Chondrocyte (in vitro differentiated cells): ENCODE measurements at places on chromosomes 3 and 15. TPM values are rescaled to one million over a fixed set of nuclear protein-coding genes. Genes with fewer than 3 reads are reported as not detected.

DNA sequence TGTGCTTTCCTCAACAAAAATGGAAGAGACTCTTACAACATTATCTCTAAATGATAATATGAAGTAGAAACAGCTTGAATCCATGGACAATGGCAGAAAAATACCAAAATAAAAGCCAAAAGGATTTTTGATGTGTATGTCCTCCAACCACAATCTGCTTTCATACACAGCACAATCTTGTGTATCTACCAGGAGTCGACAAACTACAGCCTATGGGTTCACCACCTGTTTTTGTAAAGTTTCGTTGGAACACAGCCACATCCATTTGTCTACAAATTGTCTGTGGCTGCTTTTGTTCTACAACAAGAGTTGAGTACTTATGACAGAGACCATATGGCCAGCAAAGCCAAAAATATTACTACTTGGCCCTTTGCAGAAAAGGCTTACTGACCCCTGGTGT lies 88.7 kb upstream of the UBE2E2 start:
- no peak overlapping the region for H3K4me3 ChIP-seq
- peaks cover 12% of the 10 kb centered on the region for H3K27me3 ChIP-seq
- no peak for DNase-seq
- H3K36me3 ChIP-seq, result peaks cover 2% of the 10 kb centered on the region
- H3K4me1 ChIP-seq, result peaks cover 41% of the 10 kb centered on the region
- peak overlapping the region; percentile 82 for H3K27ac ChIP-seq

- peaks cover 6% of the 10 kb centered on the region for H3K4me1 ChIP-seq
- H3K27me3 ChIP-seq, result no peaks in the 10 kb centered on the region
- no peak overlapping the region for H3K4me3 ChIP-seq
- no peak overlapping the region for H3K27ac ChIP-seq
- DNase-seq, result no peak
Measured at GRCh38 chr3:59752925-59753324, 703.1 kb upstream of the CFAP20DC start.

GRCh38 chr3:126548556-126549466 lies 9.9 kb downstream of the C3orf22 start:
- H3K4me1 ChIP-seq, result no peaks in the 10 kb centered on the region
- H3K36me3 ChIP-seq, result no peaks in the 10 kb centered on the region
- no peak overlapping the region for H3K27ac ChIP-seq
- H3K27me3 ChIP-seq, result peaks cover 21% of the 10 kb centered on the region

- no peak for DNase-seq
- H3K27me3 ChIP-seq, result no peaks in the 10 kb centered on the region
- no peak overlapping the region for H3K27ac ChIP-seq
- peaks cover 60% of the 10 kb centered on the region for H3K4me1 ChIP-seq
- H3K4me3 ChIP-seq, result no peak overlapping the region
- H3K36me3 ChIP-seq, result no peaks in the 10 kb centered on the region
Measured at GRCh38 chr3:156473341-156473740, 81.6 kb downstream of the SSR3 start.

DNA sequence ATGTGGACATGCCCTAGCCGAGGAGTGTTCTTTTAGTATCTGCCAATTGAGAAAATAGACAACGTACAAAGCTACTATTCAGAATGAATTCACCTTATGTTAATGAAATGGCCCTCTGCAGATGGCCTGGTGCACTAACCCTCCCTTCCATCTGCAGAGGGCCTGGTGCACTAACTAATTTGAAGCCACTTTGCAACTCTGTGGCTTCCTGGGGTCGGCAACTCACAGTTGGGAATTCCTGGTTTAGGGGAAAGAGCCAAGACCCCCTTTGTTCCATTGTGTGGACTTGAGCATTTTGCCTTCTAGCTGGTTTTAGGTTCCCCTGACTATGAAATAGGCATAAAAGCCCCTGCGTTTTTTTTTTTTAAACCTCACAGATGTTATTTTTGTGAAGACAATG lies 204.3 kb upstream of the UBE3A start:
- no peak for DNase-seq
- H3K4me1 ChIP-seq, result peaks cover 22% of the 10 kb centered on the region
- no peak overlapping the region for H3K27ac ChIP-seq

GRCh38 chr3:101036676-101037075 lies 43.5 kb upstream of the ABI3BP start:
- DNase-seq, result no peak
- peaks cover 6% of the 10 kb centered on the region for H3K36me3 ChIP-seq
- H3K27me3 ChIP-seq, result no peaks in the 10 kb centered on the region

DNA sequence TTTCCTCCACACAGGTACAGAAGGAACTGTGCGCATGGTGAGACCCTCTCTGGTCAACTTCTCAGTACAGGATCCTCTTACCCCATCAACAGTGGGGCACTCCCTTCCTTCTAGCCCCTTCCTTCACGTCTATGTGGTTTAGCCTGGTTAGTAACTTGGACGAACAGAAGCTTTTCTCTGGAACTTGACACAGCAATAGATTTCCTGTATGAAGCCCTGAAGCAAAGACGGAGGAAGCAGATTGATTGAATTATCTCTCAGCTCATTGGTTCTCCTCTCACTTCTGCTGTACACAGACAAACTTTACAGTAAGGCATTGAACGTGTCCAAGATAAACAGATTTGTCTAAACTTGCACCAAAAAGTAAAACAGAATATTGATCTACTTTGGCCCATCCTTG lies at the start of gene CD200R1:
Gene CD200R1 (minus strand): TSS at position 210 of the 400 bp plus-strand sequence. CDS start 246 bp downstream, outside the sequence.
- peaks cover 3% of the 10 kb centered on the region for H3K4me1 ChIP-seq
- no peak within 1 kb of the TSS for H3K27ac ChIP-seq
- H3K36me3 ChIP-seq, result no peaks in the 10 kb centered on the region
- no peak within 1 kb of the TSS for H3K4me3 ChIP-seq

DNA sequence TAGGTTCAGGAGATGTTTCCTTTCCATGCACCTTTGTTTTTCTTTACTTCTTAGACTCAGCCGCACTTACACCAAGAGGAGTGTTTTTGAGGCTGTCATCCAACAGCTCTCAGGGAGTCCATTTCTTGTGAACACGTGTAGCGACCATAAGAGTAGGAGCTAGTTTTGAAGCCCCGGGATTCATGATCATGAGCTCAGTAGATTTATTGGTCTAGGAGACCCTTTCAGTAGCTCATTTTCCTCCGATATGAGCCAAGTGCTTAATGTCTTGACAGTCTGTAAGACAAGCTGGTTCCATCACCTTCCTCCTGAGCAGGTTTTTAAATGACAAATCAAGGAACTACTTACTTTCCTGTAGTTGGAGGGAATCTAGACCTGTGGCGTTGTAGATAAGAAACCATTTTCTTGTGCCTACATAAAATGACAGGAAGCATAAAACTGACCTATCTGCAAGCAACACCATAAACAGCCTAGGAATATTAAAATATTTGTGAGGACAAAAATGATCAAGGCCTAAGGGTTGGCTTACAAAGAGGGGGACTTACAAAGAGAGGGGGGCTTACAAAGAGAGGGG lies 172.6 kb upstream of the BHLHE40 start:
- H3K27me3 ChIP-seq, result no peaks in the 10 kb centered on the region
- H3K4me3 ChIP-seq, result no peak overlapping the region
- peaks cover 21% of the 10 kb centered on the region for H3K36me3 ChIP-seq
- H3K27ac ChIP-seq, result no peak overlapping the region
- DNase-seq, result no peak

DNA sequence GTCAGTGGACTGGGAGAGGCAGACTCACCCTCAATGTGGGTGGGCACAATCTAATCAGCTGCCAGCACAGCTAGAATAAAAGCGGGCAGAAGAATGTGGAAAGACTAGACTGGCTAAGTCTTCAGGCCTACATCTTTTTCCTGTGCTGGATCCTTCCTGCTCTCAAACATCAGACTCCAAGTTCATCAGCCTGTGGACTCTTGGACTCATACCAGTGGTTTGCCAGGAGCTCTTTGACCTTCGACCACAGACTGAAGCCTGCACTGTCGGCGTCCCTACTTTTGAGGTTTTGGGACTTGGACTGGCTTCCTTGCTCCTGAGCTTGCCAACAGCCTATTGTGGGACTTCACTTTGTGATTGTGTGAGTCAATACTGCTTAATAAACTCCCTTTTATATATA lies 68.0 kb downstream of the CNTN3 start:
- no peaks in the 10 kb centered on the region for H3K36me3 ChIP-seq
- H3K4me1 ChIP-seq, result no peaks in the 10 kb centered on the region
- no peak overlapping the region for H3K4me3 ChIP-seq
- no peak overlapping the region for H3K27ac ChIP-seq
- DNase-seq, result no peak

DNA sequence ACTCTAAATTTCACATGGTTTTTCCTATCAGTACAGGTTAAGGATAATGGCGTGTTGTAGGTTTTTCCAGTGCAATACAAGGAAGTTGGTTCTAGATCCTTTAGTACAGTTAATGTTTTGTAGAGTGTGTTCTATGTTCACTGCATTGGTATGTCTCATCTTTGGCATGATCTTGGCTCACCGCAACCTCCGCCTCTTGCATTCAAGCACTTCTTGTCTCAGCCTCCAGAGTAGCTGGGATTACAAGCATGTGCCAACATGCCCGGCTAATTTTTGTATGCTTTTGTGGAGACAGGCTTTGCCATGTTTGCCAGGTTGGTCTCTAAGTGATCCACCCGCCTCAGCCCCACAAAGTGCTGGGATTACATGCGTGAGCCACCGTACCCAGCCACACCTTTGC lies 30.4 kb downstream of the SNRPN start:
- H3K27me3 ChIP-seq, result no peaks in the 10 kb centered on the region
- DNase-seq, result no peak
- H3K4me3 ChIP-seq, result no peak overlapping the region
- peaks cover 5% of the 10 kb centered on the region for H3K4me1 ChIP-seq
- no peak overlapping the region for H3K27ac ChIP-seq

DNA sequence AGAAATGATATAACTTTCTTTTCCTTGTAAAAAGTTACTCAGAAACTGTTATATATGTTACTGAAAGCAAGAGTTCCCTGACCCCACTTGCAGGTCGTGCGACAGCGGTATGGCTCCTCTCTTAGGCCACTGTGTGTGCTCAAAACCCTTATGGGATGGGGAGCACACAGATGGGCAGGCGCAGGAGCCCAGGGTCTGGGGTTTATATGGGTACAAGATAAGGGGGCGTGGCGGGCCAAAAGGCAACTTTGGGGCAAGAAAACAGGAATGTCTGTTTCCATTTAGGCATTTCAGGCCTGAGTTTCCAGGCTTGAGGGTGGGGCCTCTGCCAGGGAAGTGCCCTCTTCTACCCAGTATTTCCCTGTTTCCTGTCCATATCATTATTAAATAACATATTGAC lies 736.5 kb downstream of the VGLL3 start:
- peak; percentile 53 for DNase-seq
- no peaks in the 10 kb centered on the region for H3K36me3 ChIP-seq
- no peak overlapping the region for H3K27ac ChIP-seq
- H3K27me3 ChIP-seq, result peaks cover 6% of the 10 kb centered on the region
- H3K4me1 ChIP-seq, result no peaks in the 10 kb centered on the region

DNA sequence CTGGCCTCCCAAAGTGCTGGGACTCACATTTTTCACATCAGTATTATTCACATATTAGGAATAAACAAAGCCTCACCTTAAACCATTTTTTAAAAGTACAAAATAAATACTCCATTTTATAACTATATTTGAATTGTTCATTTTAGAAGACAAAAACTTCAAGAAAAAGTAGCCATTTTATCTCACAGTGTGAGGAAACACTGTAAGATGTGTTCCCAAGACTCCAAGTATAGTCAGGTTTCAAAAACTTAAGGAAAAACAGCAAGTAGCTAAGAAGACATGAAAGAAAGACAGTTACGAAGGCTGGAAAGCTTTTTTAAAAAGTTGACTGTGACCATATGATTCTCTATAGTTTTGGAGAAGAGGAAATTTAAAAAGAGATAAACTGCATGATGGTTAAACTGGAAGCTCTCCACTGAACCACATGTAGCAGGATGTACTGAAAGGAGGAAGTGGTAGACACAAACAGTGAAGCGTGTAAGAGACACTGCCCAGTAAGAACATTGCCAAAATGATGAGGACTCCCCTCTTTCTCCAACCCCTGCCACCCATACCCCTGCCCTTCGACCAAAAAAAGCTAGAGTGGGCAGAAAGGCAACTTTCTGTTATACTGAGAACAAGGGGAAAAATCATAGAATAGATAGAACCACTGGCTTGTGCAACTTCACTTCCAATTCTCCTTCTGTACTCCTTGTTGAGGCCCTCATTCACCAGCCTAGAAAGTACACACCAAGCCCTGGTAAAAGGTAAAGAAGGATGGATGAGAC lies 6.2 kb upstream of the TMF1 start:
- no peaks in the 10 kb centered on the region for H3K4me1 ChIP-seq
- no peaks in the 10 kb centered on the region for H3K27me3 ChIP-seq
- DNase-seq, result no peak
- H3K27ac ChIP-seq, result no peak overlapping the region
- H3K36me3 ChIP-seq, result peaks cover 24% of the 10 kb centered on the region

DNA sequence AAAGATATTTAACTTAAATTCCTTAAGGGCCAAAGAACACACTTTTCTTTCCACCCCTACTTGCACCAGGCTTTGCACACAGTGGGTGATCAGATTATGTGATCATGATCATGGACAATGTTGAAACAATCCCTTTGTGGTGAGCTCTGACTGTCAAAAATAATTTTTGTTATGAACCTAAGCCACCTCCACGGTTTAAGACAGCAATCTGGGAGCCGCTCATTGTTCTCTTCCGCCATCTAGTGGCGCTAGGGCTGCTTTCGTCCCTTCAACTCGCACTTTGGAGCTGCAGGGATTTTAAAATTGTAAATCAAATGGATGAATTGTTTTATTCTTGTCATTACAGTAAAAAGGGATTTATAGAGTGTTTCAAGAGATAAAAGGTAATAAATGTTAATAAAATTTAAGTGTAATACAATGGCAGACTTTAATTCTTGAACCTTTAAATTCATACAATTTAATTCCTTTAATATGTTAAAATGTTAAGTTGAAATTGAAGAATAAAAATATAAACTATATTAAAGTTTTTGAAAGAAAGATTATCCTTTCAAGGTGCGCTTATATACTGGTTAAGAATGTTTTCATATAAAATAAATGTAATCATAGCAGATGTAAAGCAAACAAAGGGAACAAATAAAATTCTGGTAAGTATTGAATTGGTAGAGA lies 45.3 kb upstream of the ARL6 start:
- DNase-seq, result no peak
- H3K27ac ChIP-seq, result no peak overlapping the region
- no peaks in the 10 kb centered on the region for H3K36me3 ChIP-seq
- H3K27me3 ChIP-seq, result peaks cover 34% of the 10 kb centered on the region

DNA sequence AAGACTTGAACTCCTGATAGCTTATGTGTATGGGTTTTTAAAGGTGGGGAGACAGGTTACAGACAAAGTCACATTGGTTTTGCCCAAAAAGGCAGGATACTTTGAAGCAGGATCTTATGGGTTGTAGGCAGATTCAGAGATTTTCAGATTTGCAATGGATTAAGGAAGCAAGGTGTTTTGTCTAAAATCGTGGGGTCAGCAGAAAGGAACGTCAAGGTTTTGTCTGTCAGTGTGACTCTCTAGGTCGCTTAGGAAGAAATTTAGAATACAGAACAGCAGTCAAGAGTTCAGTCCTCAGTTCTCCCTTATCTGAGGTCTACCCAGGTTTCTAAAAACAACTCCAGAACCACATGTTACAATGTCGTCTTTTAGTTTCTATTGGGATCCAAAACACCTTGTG lies 361.0 kb downstream of the SQOR start:
- no peaks in the 10 kb centered on the region for H3K27me3 ChIP-seq
- H3K4me3 ChIP-seq, result no peak overlapping the region
- no peaks in the 10 kb centered on the region for H3K4me1 ChIP-seq
- no peak for DNase-seq

SLC6A11 gene
- total RNA-seq, result not detected in 3 replicates

SLC12A1 gene
- not detected in 3 replicates for total RNA-seq

XIRP1 gene
- 0.10 TPM in 2 of 3 replicates, not detected in the other for total RNA-seq

RPSA gene
- total RNA-seq, result 714 to 870 TPM (median 723 TPM) in 3 replicates

TCF12 gene
- 106 to 154 TPM (median 110 TPM) in 3 replicates for total RNA-seq

WNT5A gene
- 11.1 to 24.5 TPM (median 11.6 TPM) in 3 replicates for total RNA-seq

ELL3 gene
- 3.3 to 8.6 TPM (median 3.6 TPM) in 3 replicates for total RNA-seq

STRIT1 gene
- total RNA-seq, result not detected in 3 replicates

ZBBX gene
- total RNA-seq, result not detected in 3 replicates

RPL14 gene
- 1,107 to 1,188 TPM (median 1,159 TPM) in 3 replicates for total RNA-seq

GOLGB1 gene
- total RNA-seq, result 63.6 to 88.0 TPM (median 65.0 TPM) in 3 replicates

ARGFX gene
- total RNA-seq, result not detected in 3 replicates
